ENCODE measurements at places on chromosomes 3 and 15.

DNA sequence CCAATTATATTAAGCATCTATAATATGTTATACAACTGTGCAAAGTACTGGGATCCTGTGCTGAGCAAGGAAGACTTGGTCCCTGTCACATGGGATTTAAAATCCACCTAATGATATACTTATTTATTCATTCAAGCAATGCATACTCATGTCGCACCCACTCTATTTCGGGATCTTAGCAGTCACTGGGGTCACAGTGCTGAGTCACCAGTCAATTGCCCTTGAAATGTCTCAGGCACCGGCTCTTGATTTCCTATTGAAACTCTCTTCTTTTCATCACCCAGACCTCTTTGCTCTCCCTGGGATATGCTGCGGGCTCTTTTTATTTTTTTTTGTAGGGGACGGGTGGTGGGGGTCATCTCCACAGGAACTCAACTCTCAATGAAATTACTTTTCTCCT, 194.5 kb upstream of the GAP43 start:
- DNase-seq: no peak

- DNase-seq: no peak
Measured at GRCh38 chr3:133754455-133754854, 8.3 kb downstream of the TF start.

- DNase-seq: no peak
Measured at GRCh38 chr3:94162700-94163099, 99.8 kb downstream of the NSUN3 start.

DNA sequence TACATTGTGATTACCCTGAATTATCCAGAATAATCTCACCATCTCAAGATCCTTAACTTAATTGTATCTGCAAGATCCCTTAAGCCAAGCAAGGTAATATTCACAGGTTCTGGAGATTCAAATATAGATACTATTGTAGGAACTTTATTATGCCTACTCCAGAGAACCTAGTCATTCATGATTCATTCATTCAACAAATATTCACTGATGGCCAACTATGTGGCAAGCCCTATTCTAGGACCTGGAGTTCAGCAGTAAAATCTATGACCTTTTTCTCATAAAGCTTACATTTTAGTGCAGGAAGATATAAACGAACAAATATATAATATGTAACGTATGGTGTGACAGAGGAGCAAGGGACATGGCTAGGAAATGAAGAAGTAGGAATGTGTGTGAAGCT, 49.6 kb downstream of the ISL2 start:
- no peak for DNase-seq

GRCh38 chr15:31557899-31558298, 231.3 kb downstream of the KLF13 start:
- DNase-seq: no peak

DNA sequence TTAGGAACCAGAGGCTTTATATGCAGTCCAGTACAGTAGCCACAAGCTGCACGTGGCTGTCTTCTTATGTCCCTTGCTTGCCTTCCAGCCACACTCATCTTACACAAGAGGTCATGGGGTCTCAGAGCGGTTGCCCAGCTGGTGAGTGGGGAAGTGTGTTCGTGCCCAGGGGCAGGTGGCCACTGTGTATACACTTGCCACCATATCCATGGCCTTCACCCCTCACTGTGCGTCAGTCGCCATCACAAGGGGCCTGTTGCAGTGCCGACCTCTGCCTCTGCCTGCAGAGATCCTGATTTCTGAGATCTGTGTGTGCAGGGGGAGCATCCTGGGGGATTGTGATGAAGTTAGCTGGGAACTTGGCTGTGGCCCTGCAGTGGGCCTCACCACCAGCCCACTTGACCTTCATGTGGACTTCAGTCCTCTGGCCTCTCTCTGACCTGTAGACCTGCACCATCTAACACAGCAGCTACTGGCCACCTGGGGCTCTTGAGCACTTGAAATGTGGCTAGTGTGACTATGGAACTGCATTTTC, 43.1 kb upstream of the SACM1L start:
- DNase-seq: no peak

DNA sequence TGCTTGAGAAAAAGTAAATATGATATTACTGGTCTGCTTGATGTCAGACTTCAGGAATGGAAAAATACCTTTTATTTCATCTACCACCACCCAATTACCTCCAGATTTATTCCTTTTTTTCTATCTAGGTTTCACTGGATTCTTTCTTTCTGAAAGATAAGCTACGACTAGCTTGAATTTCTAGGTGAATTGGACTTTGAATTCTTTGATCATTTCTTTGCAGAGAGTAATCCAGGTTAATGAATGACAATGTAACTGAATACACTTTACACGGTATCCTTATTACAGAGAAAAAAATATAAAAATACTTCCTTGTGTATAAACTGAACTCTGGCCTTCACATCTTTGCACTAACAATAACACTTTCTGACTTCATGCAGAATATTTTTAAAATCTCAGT, 59.5 kb upstream of the TRPC1 start:
- no peak for DNase-seq

- DNase-seq: no peak
Measured at GRCh38 chr15:100663086-100663914, 60.9 kb downstream of the ASB7 start.

GRCh38 chr3:150080058-150080730, 109.5 kb upstream of the PFN2 start:
- no peak for DNase-seq

- no peak for DNase-seq
Measured at GRCh38 chr3:23874359-23875112, 42.3 kb downstream of the NKIRAS1 start.
